Hematopoietic multipotent progenitor cell treated with erythropoietin and hydrocortisone succinate and interleukin-3 and kit ligand, for 15 days (in vitro differentiated cells): ENCODE measurements at places on chromosomes 2 and 18.

- DNase-seq: no peak
Observed at GRCh38 chr2:173676647-173677046, 288.5 kb downstream of the SP3 start.

- no peak for DNase-seq
Observed at GRCh38 chr2:239122421-239123110, 274.7 kb downstream of the TWIST2 start.

DNA sequence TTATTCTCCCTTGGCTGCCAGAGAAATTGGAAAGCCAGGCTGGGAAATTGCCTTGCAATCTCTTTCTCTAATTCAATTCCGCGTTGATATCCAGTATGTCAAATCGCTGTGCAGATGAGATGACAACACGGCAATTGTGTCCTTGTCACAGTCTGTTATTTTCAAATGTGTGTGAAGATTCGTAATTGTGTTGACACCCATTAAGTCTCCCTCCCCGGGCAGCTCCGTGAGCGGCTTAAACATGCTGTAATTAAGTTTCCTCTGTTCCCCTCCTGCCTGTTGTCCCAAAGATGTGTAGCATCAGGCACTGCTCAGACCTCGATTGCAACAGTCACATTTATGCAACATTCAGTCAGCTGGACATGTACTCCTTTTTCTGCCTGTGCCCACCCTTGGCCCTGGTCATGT is 209.5 kb downstream of the LPIN1 start:
- DNase-seq: no peak

DNA sequence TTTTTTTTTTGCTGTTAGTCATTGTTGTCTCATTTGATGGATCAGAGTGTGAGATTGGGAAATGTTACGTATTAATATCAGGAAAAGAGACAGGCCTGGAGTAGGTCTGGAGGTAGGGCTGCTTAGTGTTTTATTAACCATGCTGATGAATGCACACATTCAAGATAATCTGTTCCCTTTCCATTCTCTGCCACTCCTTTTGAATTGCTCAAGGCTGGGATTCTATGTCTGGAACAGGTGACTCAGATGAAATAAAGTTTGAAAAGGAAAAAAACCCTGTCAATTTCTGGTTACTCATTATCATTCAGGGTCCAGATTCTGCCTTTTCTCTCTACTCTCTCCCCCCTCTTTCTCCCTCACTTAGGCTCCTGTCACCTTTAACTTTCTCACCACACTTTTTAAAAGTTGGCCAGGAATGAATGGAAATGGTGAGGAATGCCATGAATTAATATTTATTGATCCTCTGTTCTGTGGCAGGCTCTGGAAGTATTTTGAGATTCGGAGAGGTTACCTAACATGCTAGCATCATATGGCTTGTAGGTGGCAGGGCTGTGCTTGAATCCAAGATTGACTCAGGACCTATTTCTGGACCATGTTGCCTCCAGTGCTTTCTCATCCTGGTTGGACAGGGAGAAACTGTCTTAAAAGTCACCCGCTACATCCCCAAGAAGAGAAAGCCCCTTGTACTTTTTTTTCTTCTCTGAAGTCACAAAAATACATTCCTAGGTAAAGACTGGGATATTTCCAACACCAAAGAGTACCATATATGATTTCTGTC is 40.2 kb downstream of the MAP4K4 start:
- DNase-seq: no peak

GRCh38 chr2:169393068-169393590 is 30.8 kb upstream of the LRP2 start:
- no peak for DNase-seq

- DNase-seq: no peak
Observed at GRCh38 chr18:49365346-49365745, 95.1 kb downstream of the DYM start.
